ENCODE measurements at places on chromosomes 7 and 10. TPM values are rescaled to one million over a fixed set of nuclear protein-coding genes. Genes with fewer than 3 reads are reported as not detected.

The ENKUR gene
- not detected for total RNA-seq

GRCh38 chr10:95485056-95485844, 75.9 kb downstream of the SORBS1 start:
- H3K36me3 ChIP-seq: peaks cover 4% of the 10 kb centered on the region
- peak overlapping the region; percentile 98 for H3K27ac ChIP-seq
- peaks cover 65% of the 10 kb centered on the region for H3K4me1 ChIP-seq
- no peaks in the 10 kb centered on the region for H3K27me3 ChIP-seq

DNA sequence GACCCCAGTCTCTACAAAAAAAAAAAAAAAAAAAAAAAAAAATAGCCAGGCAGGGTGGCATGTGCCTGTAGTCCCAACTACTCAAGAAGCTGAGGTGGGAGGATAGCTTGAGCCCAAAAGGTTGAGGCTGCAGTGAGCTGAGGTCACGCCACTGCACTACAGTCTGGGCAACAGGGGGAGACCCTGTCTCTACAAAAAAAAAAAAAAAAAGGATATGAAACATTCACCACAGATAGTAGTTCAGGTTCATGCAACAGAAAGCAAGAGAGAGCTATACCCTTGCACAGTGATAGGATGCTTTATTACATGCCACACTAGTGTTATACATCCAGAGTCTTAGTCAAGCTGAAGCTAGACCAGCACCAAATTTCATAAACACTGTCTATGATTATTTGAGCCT, 148.4 kb upstream of the KAT6B start:
- no peak for DNase-seq
- H3K36me3 ChIP-seq: no peaks in the 10 kb centered on the region
- no peak overlapping the region for H3K4me3 ChIP-seq
- H3K27me3 ChIP-seq: no peaks in the 10 kb centered on the region
- H3K4me1 ChIP-seq: no peaks in the 10 kb centered on the region

DNA sequence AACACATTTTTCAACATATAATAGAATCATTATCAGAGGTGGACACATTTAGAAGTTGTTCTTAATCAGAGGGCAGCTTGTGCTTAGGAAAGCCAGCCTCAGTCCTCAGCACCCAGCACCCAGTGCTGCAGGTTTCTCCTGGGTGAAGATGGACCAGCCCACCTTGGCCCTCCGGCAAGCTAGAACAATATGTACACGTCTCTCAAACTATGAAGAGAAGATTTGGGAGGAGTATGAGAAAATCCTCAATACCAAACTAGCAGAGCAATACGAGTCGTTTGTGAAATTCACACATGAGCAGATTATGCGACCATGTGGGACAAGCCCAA, 13.5 kb upstream of the RALA start:
- no peaks in the 10 kb centered on the region for H3K36me3 ChIP-seq
- H3K27me3 ChIP-seq: peaks cover 53% of the 10 kb centered on the region
- peak overlapping the region; percentile 35 for H3K4me3 ChIP-seq
- H3K27ac ChIP-seq: no peak overlapping the region
- H3K4me1 ChIP-seq: no peaks in the 10 kb centered on the region

- DNase-seq: no peak
- H3K4me3 ChIP-seq: no peak overlapping the region
- H3K4me1 ChIP-seq: no peaks in the 10 kb centered on the region
Measured at GRCh38 chr10:28449926-28450325, 83.0 kb upstream of the WAC start.

DNA sequence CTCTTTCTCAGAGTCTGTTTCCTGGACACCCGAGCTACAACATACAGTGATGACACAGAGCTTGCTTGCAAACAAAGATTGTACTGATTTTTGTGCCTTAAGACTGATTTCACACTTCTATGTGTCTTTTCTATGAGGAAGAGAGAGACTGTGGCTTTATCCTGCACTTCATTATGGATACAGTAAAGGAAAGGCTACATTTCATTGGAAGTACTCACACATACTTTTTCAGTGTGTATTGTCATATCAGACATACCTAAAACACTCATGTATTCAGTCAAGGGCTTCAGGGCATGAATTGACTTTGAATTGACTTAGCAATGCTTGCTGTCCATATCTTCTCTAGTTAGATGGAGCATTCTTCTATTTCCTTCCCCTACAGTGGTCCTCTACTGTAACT, 135.5 kb upstream of the IMMP2L start:
- no peaks in the 10 kb centered on the region for H3K36me3 ChIP-seq
- DNase-seq: no peak
- no peak overlapping the region for H3K4me3 ChIP-seq

- DNase-seq: no peak
- no peaks in the 10 kb centered on the region for H3K27me3 ChIP-seq
- no peaks in the 10 kb centered on the region for H3K36me3 ChIP-seq
Measured at GRCh38 chr7:121798896-121799295, 74.1 kb upstream of the PTPRZ1 start.

DNA sequence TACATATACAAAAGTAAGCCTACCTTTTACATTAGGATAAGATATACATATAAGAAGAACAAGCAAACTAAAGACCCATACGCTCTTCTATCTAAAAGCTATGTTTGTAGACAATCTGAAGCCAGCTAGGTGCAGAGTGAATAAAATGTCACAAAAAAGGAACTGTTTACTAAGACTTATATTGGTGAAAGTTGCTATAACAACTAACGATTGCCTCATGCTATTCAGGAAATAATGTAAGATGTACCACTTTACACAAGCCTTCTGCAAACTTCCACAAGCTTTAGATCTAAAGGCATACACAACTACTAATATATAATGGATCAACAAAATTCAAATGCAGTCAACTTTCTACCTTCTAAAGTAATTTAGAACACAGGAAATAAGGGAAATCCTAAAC, 175.1 kb downstream of the SRPK2 start:
- no peak overlapping the region for H3K4me3 ChIP-seq
- peaks cover 7% of the 10 kb centered on the region for H3K4me1 ChIP-seq
- no peak overlapping the region for H3K27ac ChIP-seq
- no peaks in the 10 kb centered on the region for H3K36me3 ChIP-seq
- H3K27me3 ChIP-seq: no peaks in the 10 kb centered on the region

DNA sequence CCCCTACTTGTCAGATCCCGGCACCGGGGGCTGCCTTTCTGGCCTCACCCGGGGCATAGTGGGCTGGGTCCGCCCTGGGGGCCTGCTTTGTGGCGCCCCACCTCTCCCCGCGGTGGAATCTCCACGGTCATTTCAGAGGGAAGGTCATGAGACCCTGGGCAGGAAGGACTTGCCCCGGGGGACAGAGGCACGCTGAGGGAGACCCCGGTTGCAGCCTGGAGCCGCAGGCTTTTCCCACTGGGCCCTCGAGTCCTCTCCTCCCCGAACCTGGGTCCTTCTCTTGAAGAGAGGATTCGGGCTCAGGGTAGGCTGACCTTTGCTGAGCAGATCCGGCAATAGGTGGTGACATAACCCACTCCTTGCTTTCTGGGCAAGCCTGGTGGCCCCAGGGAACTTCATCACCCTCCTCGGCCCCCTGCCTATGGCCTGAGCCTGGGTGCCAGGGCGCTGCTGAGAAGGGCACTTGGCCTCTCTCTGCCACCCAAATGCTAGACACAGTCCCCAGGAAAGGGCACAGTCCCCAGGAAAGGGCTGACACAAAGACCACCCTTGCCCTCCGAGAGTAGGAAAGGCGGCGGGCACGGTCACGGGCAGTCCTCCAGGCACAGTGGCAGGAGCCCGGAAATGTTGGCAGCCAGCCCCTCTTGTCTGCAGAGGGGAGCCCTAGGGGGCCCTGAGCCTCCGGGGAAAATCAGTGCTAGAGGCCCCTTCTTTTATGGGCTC, 36.2 kb downstream of the FKBP6 start:
- H3K27ac ChIP-seq: no peak overlapping the region
- H3K4me3 ChIP-seq: no peak overlapping the region
- no peaks in the 10 kb centered on the region for H3K27me3 ChIP-seq
- DNase-seq: no peak
- H3K4me1 ChIP-seq: no peaks in the 10 kb centered on the region
- H3K36me3 ChIP-seq: no peaks in the 10 kb centered on the region

- no peak overlapping the region for H3K27ac ChIP-seq
- no peak overlapping the region for H3K4me3 ChIP-seq
- DNase-seq: no peak
- H3K4me1 ChIP-seq: no peaks in the 10 kb centered on the region
- no peaks in the 10 kb centered on the region for H3K36me3 ChIP-seq
- no peaks in the 10 kb centered on the region for H3K27me3 ChIP-seq
Measured at GRCh38 chr10:130020651-130021382, 56.7 kb upstream of the EBF3 start.

The ADRA2A gene
- total RNA-seq: 2.8 TPM

GRCh38 chr7:130112093-130112492, 41.8 kb downstream of the KLHDC10 start:
- no peak overlapping the region for H3K4me3 ChIP-seq
- peaks cover 2% of the 10 kb centered on the region for H3K36me3 ChIP-seq
- no peak overlapping the region for H3K27ac ChIP-seq
- no peak for DNase-seq
- H3K27me3 ChIP-seq: no peaks in the 10 kb centered on the region
- H3K4me1 ChIP-seq: no peaks in the 10 kb centered on the region

- H3K27me3 ChIP-seq: no peaks in the 10 kb centered on the region
- H3K36me3 ChIP-seq: no peaks in the 10 kb centered on the region
- DNase-seq: no peak
- H3K4me1 ChIP-seq: no peaks in the 10 kb centered on the region
- no peak overlapping the region for H3K27ac ChIP-seq
Measured at GRCh38 chr10:78876449-78876848, 192.3 kb upstream of the ZMIZ1 start.

DNA sequence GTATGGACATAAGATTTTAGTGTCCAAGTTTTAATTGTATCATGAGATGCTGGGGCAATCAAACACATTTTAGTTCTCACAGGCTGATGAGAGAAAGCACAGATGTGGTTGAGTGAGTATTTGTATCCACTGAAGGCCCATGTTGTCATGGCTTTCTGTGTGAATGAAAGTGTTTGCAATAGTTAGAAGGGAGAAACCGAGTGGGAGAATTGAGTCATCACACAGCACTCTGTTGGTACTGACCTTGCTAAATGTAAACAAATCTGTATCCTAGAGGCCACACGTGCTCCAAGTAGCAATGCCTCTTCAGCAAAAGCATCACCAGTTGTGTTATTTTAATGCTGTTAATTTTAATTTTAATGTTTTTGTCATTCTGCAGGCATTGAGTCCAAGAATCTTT, 121.2 kb downstream of the EMX2 start:
- H3K27me3 ChIP-seq: no peaks in the 10 kb centered on the region
- no peak overlapping the region for H3K4me3 ChIP-seq
- no peak overlapping the region for H3K27ac ChIP-seq
- no peaks in the 10 kb centered on the region for H3K4me1 ChIP-seq
- H3K36me3 ChIP-seq: no peaks in the 10 kb centered on the region

DNA sequence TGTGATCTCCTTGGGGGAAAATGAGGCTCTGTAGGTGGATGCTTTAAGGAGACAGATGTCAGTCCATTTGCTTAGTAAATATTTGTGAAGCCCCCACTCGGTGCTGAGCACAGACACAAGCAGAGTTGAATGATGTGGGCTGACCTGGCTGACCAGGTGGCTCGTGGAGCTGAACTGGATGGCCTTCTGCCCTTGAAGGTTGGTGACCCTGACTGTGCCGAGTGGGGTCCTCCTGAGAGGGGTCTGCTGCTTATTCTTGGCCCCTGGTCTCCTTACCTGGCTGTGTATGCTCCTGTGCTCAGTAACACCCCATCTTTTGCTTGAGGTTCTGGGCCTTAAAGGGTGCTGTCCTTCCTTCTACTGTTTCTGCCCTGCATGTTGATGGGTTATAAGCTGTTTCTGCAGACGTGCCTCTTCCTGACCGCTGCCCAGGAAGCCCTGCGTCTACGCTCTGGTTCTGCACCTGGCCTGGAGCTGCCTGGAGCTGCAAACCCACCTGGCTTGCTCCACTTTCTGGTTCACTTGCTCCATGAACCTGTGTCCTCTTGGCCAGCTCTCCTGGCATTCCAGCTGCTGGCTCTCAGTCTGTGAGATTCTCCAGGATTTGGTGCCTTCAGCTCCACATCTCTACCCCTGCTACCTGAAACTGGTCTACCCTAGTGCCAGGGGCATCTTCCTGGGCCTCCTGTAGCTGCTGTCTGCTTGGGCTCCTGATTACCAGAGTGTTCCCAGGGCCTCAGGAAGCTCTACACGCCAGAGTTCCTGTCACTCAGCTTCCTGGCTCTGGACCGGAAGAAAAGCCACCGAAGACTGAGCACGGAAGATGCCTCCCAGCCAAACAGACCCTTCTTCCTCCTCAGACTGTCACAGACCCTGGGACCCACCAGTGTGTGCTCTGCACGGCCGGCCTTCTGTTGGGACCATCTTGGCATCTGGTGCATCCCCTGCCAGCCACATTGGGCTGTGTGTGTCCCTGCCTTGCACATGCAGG, 76.5 kb downstream of the ADCY1 start:
- H3K27me3 ChIP-seq: no peaks in the 10 kb centered on the region
- H3K36me3 ChIP-seq: no peaks in the 10 kb centered on the region
- no peak overlapping the region for H3K27ac ChIP-seq
- DNase-seq: no peak

- peak; percentile 78 for DNase-seq
- peak within 1 kb of the TSS; percentile 71 for H3K27ac ChIP-seq
- peak within 1 kb of the TSS; percentile 68 for H3K4me3 ChIP-seq
- no peaks in the 10 kb centered on the region for H3K4me1 ChIP-seq
Measured at GRCh38 chr10:93893646-93894515, at the start of gene SLC35G1. Gene SLC35G1, plus strand, starts transcription at chr10:93893978. Its CDS starts 56 bp downstream, at chr10:93894034.

DNA sequence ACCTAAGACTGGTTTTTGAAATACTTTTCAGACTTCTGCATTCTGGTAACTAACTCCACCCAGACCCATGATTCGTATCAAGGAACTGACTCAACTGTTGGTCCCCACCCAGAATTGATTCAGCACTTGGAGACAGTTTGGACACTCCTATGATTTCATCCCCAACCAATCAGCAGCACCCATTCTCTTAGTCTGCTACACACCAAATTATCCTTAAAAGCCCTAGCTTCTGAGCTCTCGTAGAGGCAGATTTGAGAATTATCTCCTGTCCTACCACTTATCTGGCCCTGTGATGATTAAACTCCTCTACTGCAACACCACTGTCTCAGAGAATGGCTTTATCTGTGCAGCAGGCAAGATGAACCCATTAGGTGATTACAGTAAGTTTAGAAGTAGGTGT, 7.7 kb upstream of the GSTO1 start:
- no peaks in the 10 kb centered on the region for H3K36me3 ChIP-seq
- no peak for DNase-seq
- H3K27me3 ChIP-seq: no peaks in the 10 kb centered on the region
- H3K4me1 ChIP-seq: no peaks in the 10 kb centered on the region
- no peak overlapping the region for H3K27ac ChIP-seq
- no peak overlapping the region for H3K4me3 ChIP-seq
